AG04449 (cell line): ENCODE measurements at places on chromosomes 4 and X.

GRCh38 chr4:105471566-105472176 is 2.2 kb downstream of the PPA2 start:
- DNase-seq = no peak

DNA sequence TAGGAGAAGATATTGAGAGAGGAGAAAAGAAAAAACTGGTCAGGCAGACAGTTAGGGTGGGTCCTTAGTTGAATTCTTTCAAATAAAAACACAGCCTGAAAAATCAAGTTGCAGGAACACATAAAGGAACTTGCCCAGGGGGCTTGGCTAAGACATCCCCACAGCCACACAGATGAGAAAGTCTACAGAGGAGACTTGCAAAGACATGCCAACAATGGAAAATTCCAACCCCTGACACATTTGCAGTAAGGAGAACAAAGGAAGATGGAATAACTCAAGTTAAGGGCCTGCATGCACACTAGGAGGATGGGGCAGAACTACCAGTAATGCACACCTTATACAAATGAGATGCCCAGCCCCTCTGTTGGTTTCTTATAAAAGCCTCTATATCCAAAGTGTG is 197.6 kb downstream of the CPXCR1 start:
- DNase-seq = no peak

GRCh38 chrX:132393485-132393884 is 95.4 kb downstream of the MBNL3 start:
- no peak for DNase-seq

DNA sequence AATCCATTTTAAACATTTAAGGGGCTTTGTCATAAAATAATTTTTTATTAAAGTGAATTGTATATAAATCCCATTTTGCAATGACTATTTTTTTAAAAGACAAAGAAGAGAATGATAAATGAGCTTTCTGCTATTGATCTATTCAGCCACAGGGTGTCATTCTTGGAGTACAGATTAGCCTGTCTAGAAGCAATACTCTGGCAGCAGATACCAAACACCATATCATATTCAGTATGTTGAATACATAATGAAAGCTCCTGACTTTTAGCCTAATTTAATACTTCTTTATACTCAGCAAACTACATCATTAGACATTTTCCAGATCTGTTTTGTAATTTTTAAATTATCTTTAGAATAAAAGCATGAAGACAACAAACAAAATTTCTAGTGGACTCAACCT is 496.3 kb downstream of the PDGFC start:
- DNase-seq = peak; percentile 28

- DNase-seq = no peak
Observed at GRCh38 chr4:56246233-56246610, 141.1 kb downstream of the AASDH start.

- no peak for DNase-seq
Observed at GRCh38 chr4:85491527-85491926, 16.6 kb downstream of the ARHGAP24 start.

GRCh38 chr4:184699941-184700340 is 34.0 kb downstream of the CENPU start:
- DNase-seq = no peak

GRCh38 chr4:183392377-183392776 is 52.1 kb upstream of the CDKN2AIP start:
- DNase-seq = no peak

- no peak for DNase-seq
Observed at GRCh38 chrX:40031911-40032310, 65.8 kb downstream of the BCOR start.

DNA sequence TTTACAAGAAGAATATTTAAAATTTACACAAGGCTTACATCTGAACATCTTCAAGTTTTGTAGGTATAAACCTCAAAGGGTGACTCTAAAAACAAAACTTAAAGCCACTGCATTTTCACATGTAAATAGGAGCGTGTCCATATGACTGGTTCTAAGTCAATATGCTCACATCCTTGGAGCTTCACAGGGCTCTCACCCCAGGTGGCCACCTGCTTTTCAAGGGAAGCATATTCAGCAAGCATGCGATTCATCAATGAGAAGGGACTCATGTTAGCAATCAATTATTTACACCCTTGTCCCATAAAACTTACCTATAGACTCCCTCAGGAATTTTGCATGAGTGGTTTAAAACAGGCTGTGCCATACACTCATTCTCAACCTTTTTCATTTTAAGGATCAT is 17.8 kb upstream of the KLHL34 start:
- DNase-seq = no peak

DNA sequence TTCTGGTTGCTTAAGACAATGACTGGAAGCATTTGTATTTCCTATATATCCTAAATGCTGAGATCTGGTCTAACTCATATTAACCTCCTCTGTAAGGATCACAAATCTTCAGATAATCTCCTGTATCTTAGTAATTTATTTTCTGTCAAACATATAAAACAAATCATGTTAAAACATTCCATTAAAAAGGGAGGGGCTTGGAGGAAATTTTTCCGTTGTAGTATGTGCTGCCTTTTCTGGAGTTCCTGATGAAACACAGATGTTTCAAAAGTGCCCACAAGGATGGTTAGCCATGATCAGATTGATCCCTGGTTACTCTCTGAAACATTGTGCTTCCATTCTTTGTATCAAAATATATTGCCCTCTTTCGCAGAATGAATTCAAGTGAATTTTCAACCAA is 182.1 kb downstream of the TENM3 start:
- no peak for DNase-seq

DNA sequence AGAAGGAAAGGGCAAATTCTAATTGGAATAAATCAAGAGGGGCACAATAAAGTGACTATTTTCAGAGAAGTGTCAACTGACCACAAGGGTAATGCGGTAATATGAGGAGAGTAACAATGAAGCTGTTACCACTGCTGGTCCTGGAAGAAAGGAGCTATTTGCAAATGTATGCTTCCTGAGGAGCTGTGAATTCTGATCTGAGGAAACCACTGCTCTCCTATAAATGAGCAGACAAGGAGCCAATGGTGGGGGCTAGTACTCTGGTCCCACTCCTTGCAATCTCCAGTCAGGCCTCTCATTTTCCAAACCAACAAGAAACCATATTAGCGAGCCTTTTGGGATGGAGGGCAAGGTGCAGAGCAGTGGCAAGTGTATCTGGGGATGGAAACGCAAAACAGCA is 770.2 kb downstream of the FSTL5 start:
- DNase-seq = no peak

DNA sequence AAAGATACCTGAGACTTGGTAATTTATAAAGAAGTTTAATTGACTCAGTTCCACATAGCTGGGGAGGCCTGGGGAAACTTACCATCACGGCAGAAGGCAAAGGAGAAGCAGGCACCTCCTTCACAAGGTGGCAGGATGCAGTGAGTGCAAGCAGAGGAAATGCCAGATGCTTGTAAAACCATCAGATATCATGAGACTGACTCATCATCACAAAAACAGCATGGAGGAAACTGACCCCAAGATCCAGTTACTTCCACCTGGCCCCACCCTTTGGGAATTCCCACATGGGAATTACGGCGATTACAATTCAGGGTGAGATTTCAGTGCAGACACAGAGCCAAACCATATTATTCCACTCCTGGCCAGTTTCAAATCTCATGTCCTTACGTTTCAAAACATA is 514.7 kb upstream of the SPANXN1 start:
- DNase-seq = no peak

DNA sequence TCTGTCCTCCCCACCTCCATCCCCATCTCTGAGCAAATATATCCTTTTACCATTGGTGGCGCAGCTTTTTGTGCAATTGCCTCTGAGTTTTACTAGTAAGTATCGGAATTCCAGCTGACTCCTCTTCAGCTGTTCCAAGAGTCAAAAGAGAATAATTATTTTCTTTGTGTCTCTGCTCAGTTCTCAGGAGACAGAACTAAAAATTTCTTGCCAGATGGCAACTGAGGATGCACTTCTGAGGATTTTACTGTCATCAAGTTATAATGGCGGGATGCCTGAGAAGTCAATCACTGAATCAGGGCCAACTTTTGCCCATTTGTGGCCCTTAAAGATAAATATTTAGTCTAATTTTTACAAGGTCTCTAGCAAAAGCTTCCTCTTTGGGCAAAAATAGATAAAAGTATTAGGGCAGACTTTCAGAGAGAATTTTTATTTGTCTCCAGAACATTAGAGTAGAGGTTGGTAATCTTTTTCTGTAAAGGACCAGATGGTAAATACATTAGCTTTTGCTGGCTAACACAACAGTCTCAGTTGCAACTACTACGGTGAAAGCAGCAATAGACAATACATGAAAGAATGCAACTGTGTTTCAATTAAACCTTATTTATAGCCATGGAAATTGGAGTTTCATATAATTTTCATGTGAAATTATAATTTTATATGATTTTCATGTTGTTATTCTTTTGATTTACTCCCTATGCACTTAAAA is 15.6 kb upstream of the ADGRA3 start:
- DNase-seq = no peak

GRCh38 chrX:100717363-100717762 is 14.6 kb downstream of the SYTL4 start:
- DNase-seq = no peak

GRCh38 chr4:146311238-146311970 is 97.1 kb downstream of the REELD1 start:
- no peak for DNase-seq

DNA sequence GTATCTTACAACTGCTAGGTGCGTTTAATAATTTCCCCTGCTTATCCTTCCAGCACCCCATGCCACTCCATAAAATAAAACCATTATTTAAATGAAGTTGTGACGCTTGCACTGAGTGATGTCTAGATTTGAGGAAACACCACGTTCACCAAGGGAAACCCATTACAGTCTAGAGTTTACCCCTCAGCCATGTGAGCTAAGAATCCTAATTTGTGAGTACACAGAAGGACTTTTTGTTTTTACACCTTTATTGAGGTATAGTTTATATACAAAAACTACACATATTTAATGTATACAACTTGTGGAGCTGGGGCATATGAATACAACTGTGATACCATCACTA is 326.8 kb downstream of the RAPGEF2 start:
- DNase-seq = no peak

DNA sequence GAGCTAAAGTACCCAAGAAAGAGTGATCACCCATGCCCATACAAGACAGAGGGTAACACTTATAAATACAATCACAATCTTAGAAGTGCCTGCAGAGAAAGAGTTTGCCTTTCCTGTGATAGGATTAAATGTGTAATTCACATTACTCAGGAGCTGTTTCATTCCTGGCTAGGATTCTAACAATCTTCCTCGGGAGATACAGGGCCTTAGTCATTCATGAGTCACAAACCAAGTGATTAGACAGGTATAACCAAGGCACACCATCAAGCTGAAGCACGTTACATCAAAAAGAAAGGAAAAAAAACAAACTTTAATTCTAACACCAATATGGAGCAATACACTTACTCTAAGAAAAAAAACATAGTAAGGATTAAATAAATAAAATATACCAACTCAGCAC is 14.9 kb downstream of the ABCG2 start:
- no peak for DNase-seq
